ENCODE measurements at places on chromosomes 5 and 9.

DNA sequence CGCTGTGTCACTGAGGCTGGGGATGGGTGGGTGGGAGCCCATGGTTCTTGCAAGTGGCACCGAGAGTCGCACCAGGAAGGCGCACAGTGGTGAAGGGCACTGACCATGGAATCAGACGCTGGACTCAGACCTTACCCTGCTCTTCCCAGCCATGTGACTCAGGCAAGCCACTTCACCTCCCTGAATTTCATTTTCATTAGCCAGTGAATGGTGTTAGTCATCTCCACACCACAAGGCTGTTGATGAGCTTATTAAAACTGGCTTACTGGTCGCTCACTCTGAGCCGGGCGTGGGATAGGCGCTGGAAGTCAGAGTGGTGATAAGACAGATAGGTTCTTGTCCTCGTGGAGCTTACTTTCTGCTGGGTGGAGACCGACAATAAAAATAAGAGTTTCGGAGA is 25.1 kb downstream of the FGF18 start:
- DNase-seq = no peak

- DNase-seq = no peak
Measured at GRCh38 chr5:176761755-176762154, 48.6 kb upstream of the UNC5A start.

- DNase-seq = no peak
Measured at GRCh38 chr5:154816891-154817492, 33.4 kb downstream of the FAXDC2 start.

GRCh38 chr5:78781611-78782286 is 133.2 kb upstream of the LHFPL2 start:
- DNase-seq = no peak

DNA sequence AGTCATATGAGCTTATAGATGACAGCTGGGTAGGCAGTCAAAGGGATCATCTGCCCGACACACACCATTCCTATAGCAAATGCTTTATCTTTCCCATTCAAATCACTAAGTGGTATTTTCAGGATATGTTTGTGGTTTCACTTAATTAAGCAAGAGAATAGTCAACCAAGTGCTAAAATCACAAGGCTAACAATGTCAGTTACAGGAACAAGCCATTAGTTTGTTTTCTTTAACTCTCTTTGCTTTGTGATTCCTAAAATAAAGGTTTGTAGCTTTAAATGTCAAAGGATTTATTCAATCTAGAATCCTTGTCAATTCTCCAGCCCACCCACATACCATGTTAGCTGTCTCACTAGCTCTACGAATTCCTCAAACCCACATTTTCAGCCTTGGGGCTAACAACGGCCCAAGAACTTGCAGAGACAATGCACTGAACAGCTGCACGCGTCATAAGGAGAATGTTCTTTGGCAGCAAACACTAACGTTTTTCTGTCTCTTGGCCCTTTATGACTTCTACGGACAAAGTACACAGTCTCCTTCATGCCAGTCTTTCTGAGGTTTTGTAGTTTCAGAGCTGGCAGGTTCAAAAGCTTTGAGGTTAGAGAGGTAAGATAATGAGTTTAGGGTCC is 56.6 kb downstream of the ELAVL2 start:
- DNase-seq = no peak

GRCh38 chr9:121499427-121500164 is at the start of gene GGTA1:
Gene GGTA1 (minus strand): TSS chr9:121499844. CDS start chr9:121467922, 31,922 bp downstream.
- peak; percentile 12 for DNase-seq

GRCh38 chr9:105291938-105292337 is 47.5 kb downstream of the SLC44A1 start:
- no peak for DNase-seq

DNA sequence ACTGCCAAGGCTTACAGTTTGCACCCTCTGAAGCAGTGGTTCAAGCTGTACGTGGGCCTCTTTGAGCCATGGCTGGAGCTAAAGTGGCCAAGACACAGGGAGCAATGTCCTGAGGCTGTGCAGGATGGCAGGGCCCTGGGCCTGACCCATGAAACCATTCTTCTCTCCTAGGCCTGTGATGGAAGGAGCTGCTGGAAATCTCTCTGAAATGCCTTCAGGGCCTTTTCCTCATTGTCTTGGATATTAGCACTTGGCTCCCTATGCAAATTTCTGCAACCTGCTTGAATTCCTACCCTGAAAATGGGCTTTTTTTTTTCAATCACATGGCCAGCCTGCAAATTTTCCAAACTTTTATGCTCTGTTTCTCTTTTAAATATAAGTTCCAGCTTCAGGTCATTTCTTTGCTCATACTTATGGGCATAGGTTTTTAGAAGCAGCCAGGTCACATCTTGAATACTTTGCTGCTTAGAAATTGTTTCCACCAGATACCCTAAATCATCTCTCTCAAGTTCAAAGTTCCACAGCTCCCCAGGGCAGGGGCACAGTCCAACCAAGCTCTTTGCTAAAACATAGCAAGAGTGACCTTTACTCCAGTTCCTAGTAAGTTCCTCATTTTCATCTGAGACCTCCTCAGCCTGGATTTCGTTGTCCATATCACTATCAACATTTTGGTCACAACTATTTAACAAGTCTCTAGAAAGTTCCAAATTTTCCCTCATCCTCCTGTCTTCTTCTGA is 138.3 kb downstream of the OSTF1 start:
- no peak for DNase-seq

DNA sequence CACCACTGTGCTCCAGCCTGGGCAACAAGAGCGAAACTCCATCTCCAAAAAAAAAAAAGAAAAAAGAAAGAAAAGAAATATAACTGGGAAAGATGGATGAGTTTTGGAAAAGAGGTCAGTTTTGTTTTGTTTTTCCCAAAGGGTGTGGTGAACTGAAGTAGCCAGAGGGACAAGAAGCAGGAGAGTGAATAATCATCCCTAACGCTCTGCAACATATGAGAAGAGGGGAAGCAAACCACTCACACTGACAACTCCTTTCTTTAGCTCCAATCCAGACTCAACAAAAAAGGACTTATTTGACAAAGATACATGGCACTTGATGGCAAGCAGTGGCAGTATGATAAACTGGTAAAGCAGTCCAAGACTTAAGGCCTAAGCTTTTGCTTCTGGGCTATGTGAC is 176.1 kb upstream of the HMHB1 start:
- no peak for DNase-seq

- no peak for DNase-seq
Measured at GRCh38 chr9:78406146-78406545, 109.2 kb downstream of the PSAT1 start.

- DNase-seq = no peak
Measured at GRCh38 chr5:107668154-107669095, 2.3 kb downstream of the EFNA5 start.

DNA sequence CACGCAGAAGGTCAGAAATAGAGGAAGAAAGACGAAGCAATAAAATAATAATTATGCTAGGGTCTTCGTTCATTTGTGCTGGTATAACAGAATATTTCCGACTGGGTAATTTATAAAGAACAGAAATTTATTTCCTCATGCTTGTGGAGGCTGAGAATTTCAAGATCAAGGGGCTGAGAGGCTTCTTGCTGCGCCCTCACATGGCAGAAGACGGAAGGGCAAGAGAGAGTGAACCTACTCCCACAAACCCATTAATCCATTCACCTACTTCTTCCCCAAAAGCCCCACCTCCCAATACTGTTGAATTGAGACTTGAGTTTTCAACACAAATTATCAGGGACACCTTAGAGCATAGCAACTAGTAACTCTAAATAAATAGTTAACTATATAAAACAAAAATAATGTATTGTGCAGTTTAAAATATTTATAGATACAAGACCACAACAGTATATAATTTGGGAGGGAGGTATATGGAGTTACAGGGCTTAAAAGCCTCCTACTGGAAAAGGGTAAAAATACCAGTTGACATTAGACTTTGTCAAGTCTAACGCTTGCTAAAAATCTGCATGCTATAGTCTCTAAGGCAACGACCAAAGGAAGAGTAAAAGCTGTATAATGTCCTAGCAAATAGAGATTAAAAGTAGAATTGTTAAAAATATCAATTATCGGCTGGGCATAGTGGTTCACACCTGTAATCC is 40.3 kb upstream of the NAA35 start:
- DNase-seq = peak; percentile 5

GRCh38 chr5:157196045-157196444 is 15.4 kb downstream of the ITK start:
- no peak for DNase-seq

DNA sequence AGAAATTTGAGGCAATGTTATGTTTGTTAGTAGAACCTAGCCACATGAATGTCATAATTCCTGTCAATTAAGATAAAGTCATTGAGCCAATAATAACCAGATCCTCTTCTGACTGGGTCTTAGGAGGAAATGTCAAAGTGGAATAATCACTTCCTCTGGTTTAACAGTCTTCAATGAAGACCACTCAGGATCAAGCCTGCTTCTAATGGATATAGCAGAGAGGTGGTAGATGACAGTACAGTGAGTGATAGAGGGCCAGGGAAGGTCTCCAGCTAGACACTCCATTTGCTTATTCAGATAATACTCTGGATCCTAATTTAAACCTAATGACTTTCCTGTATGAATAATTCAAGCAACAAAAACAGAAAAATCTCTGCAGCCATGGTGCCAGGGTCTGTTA is 474.2 kb downstream of the DNAH5 start:
- DNase-seq = no peak

DNA sequence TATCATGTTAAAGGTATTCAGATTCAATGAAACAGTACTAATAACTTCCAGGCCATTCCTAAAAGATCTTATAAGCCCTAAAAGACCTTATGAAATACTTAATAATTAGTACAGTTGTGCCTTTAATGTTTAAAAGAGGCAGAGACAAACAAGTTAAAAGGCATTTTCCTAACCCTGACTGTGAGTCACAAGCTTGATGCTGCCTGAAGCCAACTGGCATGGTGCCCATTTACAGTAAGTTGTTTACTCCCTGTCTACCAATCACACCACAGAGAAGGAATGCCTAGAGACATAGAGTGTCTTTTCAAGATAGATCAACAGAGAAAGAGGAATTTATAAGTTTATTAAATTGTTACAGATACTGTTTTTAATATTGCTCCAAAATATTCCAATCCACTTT is 47.8 kb downstream of the NR3C1 start:
- peak; percentile 81 for DNase-seq

- DNase-seq = peak; percentile 20
Measured at GRCh38 chr5:147481874-147482705, 27.8 kb downstream of the DPYSL3 start.

DNA sequence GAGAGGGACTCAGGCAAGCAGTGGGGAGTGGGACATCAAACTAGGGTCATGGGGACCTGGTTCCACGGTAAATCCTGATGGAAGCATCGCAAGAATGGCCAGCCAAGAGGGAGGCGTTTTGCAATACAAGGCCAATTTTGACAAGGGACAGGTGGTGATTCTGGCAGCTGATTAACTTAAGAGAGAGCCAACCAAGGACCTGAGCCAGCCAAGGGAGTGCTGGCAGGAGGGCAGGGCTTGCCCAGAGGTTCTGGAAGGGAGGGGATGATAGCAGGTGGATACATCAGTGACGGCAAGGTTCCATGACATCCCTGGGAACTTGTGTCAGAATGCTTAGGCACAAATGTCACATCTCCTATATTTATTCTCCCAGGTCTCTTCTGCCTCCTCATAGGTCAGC is 32.8 kb upstream of the PUM3 start:
- no peak for DNase-seq

GRCh38 chr9:127311239-127311741 is 46.7 kb downstream of the GARNL3 start:
- DNase-seq = no peak

DNA sequence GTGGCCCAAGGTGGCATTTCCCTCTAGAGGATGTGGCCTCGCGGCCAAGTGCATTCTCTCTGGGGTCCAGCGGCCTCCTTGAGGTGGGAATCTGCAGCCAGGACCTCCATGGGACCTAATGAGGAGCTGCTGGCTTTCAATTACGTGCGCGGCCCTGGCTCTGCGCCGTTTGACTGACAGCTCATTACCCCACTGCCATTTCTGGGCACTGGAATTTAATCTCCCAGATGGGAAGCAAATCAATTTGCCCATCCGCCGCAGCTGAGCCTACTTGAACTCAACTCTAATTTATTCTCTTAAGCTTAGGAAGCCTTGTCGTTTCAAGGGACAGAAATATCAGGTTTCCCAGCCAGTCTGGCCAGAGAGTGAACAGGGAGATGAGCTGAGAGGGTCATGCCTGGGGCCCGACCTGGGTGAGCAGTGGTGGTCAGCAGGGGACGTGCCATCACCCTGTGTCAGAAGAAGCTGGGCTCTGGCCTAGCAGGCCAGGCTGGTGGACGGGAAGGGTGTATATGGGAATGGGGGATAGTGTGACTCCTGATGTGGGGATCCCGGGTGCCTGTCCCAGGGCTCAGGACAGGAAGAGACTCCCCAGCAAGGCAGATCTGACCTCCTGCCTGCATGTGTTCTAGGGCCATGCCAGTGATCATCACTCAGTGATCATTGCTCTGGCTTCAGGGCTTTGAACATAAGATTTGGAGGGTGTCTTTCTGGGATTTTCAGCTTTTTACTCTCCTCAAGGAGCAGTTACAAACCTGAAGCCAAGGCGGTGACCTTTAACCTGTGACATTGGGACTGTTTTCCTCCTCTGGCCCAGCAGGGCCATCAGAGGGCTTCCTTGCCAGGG is 69.7 kb downstream of the MACROH2A1 start:
- DNase-seq = no peak

- DNase-seq = no peak
Measured at GRCh38 chr9:36623280-36623679, 50.6 kb downstream of the MELK start.

GRCh38 chr5:117662361-117662760 is 1087.7 kb upstream of the SEMA6A start:
- DNase-seq = no peak

DNA sequence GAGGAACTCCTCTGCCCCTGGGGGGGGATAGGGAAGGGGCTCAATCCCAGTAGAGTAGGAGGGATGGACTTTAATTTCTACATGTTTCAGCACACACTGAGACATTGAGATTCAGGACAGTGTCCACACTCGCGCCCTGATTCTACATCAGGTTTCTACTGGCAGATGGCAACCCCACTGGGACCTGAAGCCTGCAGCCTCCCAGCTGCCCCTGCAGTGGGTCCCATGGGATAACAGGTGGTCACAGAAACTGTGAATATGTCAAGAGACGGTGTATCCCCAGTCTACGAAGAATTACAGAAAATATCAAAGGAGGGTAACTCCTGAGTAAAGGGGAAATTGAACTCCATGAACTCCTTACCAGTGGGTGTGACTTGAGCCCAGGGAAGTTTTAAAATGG is 2.4 kb upstream of the TERT start:
- DNase-seq = no peak

- DNase-seq = peak; percentile 85
Measured at GRCh38 chr9:128034821-128035652, 32.1 kb downstream of the NAIF1 start.

GRCh38 chr5:37198061-37198460 is 51.1 kb downstream of the CPLANE1 start:
- DNase-seq = no peak

- DNase-seq = peak; percentile 76
Measured at GRCh38 chr9:128405077-128405779, 15.4 kb upstream of the CERCAM start.

DNA sequence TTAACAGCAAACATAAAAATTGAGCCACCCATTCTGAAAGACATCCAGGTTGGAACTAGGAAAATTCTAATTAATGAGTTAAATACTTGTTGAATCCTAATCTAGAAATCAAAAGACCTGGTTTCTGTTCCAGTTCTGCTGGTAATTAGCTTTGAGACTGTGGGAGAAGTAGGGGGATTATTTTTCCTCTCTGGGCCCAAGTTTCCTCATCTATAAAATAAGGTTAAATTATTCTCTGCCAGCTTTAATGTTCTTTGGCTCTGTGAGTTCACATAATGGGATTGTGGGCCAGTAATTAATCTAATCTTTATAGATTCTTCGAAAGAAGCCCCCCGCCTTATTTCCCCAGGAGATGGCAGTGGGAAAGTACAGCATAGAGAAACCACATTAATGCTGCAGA is 104.6 kb downstream of the ENC1 start:
- DNase-seq = no peak

- peak; percentile 28 for DNase-seq
Measured at GRCh38 chr5:163509291-163509951, 4.0 kb downstream of the MAT2B start.
